Liver (tissue), 10 donors: ENCODE measurements at places on chromosomes 16 and 17. TPM values are rescaled to one million over a fixed set of nuclear protein-coding genes. Genes with fewer than 3 reads are reported as not detected.
A peak's percentile ranks its signal among the peaks of the same experiment; 100 is the strongest.

- DNase-seq = no peak
These were observed 45.4 kb downstream of the RAP1GAP2 start for GRCh38 chr17:2841606-2842005.

GRCh38 chr16:526181-527014 lies 1.1 kb upstream of the CAPN15 start:
- DNase-seq = peak; percentile 61

DNA sequence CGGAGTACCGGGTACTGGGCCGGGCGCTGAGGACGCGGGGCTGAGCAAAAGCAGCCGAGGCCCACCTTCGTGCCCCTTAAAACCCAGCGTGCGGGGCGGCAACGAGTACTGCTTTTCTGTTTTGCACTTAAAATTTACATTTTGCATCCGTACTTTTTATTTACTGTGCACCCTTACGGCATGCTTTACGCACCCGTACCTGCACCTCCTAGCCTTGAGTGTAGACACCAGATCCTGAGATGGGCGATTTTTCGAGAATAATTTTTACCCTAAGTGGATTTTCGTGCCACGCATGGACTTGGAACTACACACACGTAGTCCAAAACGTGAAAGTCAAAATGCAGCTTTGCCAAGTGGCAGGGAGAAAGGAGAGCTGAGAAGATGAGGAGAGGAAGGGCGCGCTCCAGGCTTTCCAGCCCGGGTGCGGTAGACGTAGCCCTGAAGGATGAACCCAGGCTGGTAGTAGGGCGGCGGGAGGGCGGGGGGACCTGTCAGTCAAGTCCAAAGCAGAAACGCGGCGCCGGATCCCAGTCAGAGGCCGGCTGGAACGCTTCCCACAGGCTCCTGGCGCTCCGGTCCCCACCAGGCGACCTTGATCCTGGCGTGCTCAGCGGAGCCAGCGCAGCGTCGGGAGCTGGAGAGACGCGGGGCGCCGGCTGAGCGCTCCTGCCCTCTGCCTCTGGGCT lies 1.2 kb upstream of the CBLN1 start:
- no peak for DNase-seq

- peak; percentile 70 for DNase-seq
These were observed 1.7 kb downstream of the HEXIM1 start for GRCh38 chr17:45149669-45150664.

PIRT gene
- polyA plus RNA-seq = 0.18 TPM

ELP5 gene
- 38.4 TPM for polyA plus RNA-seq

CYGB gene
- polyA plus RNA-seq = 1.2 TPM

RBFOX1 gene
- polyA plus RNA-seq = not detected
